ENCODE measurements at places on chromosomes 3 and 15. TPM values are rescaled to one million over a fixed set of nuclear protein-coding genes. Genes with fewer than 3 reads are reported as not detected.

SEMA7A gene
- polyA plus RNA-seq = 80.7 TPM

SLC12A1 gene
- 1.2 TPM for polyA plus RNA-seq

TEX55 gene
- polyA plus RNA-seq = 176 TPM

- no peak for DNase-seq
Measured at GRCh38 chr3:129112308-129113052, 9.1 kb downstream of the RAB43 start.

TMEM45A gene
- polyA plus RNA-seq = 56.0 TPM

DNA sequence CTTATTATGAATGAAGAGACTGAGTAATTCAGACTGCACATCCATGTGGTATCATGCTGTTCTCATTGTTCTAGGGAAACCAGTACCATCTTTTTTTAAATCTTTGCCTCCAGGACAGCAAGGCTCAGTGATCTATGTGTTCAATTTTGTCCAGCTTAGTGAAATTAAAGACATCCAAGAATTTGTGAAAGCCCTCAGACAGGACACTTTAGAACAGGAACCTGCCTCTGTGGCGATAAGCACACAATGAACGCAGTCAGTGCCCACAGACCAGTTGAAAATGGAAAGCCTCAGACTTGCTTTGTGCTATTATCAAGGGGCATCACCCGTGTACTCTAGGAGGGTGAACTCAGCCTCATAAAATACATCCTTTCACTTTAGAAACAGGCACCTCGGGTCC is 20.1 kb downstream of the EID1 start:
- no peak for DNase-seq

DNA sequence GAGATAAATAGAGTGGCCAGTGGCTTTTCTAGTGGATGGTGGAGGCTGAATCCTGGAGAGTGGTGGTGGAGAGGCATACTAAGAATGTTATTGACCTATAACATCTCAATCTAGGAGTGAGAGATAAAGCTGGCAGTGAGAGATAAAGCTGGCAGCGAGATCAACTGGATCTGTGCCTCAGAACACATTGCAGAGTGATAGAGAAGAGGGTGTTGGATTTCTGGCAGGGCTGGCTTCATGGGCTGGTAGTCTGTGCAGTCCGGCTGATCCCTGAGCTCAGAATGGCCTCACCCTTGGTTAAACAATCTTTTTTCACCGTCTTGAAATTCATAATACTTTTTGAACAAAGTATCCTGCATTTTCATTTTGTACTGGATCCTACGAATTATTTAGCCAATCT is 221.2 kb downstream of the NLGN1 start:
- no peak for DNase-seq

- DNase-seq = no peak
Measured at GRCh38 chr15:61159901-61160300, 69.2 kb downstream of the RORA start.

GRCh38 chr3:39347586-39347876 is 18.0 kb downstream of the CCR8 start:
- no peak for DNase-seq

CCR9 gene
- 0.25 TPM for polyA plus RNA-seq

POLG gene
- polyA plus RNA-seq = 31.6 TPM

GOLGA8T gene
- 10.6 TPM for polyA plus RNA-seq

- DNase-seq = no peak
Measured at GRCh38 chr3:86244905-86245304, 746.0 kb downstream of the VGLL3 start.

CAMK2N2 gene
- 0.40 TPM for polyA plus RNA-seq

- no peak for DNase-seq
Measured at GRCh38 chr3:173351886-173352285, 45.7 kb upstream of the NLGN1 start.

GRCh38 chr3:172262991-172263608 is 185.2 kb downstream of the GHSR start:
- DNase-seq = no peak

- DNase-seq = no peak
Measured at GRCh38 chr15:64026591-64026990, 19.7 kb downstream of the DAPK2 start.

PPP2R3A gene
- 12.2 TPM for polyA plus RNA-seq
